ENCODE measurements at places on chromosomes 11 and 22.

DNA sequence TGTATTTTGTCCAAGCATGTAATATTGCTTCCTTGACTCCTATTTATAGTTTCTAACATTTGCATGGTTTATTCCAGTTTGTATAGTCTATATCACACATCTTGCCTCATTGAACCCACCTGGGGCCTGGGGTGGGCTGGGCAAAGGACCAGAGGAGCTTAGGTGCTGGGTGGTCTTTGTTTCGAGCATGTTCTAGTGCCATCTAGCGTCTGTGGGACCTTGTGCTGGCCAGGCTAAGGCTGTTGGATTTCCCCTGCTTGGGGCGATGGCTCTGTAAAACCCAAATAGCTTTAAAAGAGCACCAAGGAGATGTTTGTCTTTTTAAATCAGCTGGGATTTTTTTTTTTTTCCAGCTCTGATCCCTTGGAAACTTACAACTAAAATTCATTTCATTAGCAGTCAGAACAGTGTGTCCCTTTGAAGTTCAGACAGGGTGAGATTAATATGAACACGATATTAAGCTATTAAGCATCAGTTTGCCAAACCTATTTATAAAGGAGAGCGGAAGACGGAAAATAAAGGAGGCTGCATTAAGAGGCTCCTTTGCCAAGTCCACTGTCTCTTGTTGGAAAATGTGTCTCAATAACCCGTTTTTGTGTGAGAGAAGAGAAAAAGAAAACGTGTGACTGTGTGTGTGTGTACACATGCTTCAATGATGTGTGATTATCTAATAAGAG lies 157.4 kb downstream of the COMMD9 start:
- DNase-seq, result no peak

GRCh38 chr22:37559901-37560607 lies at the start of gene CDC42EP1:
Gene CDC42EP1 (plus strand): TSS chr22:37560480. CDS start chr22:37566350, 5,870 bp downstream.
- DNase-seq, result no peak

DNA sequence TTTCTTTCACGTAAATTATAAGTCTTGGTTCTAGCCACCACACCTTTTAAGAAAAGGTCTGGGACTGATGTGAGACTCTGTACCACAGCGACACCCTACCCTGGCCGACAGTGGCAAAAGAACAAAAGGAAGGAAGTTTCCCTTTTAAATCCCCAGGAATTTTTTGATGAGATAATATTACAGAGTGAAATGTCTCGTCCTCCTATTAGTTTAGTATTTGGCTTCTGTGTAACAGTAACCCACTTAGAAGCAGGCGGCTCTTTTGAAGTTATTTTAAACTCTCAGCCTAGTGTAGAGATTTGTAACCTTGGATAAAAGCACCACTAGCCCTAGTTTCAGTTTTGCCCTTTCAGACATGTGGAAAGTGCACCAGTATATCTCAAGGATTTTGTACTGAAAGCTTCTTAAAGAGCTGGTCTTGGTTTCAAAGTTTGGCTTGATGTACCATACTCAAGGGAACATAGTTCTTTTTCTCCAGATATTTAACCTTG lies 84.1 kb downstream of the C22orf31 start:
- DNase-seq, result no peak

- DNase-seq, result no peak
Observed at GRCh38 chr11:124583781-124584180, 14.0 kb downstream of the OR8A1 start.

DNA sequence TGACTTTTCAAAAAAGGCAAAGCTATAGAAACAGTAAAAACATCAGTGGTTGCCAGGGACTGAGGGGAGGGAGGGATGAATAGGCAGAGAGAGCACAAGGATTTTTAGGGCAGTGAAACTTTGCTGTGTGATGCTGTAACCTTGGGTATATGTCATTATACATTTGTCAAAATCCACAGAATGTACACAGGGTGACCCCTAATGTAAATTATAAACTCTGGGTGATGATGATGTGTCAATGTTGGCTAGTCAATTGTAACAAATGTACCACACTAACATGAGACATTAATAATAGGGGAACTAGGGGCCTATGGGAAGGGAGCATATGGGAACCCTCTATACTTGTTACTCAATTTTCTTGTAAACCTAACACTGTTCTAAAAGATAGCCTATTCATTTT lies 24.8 kb downstream of the RIBC2 start:
- no peak for DNase-seq

DNA sequence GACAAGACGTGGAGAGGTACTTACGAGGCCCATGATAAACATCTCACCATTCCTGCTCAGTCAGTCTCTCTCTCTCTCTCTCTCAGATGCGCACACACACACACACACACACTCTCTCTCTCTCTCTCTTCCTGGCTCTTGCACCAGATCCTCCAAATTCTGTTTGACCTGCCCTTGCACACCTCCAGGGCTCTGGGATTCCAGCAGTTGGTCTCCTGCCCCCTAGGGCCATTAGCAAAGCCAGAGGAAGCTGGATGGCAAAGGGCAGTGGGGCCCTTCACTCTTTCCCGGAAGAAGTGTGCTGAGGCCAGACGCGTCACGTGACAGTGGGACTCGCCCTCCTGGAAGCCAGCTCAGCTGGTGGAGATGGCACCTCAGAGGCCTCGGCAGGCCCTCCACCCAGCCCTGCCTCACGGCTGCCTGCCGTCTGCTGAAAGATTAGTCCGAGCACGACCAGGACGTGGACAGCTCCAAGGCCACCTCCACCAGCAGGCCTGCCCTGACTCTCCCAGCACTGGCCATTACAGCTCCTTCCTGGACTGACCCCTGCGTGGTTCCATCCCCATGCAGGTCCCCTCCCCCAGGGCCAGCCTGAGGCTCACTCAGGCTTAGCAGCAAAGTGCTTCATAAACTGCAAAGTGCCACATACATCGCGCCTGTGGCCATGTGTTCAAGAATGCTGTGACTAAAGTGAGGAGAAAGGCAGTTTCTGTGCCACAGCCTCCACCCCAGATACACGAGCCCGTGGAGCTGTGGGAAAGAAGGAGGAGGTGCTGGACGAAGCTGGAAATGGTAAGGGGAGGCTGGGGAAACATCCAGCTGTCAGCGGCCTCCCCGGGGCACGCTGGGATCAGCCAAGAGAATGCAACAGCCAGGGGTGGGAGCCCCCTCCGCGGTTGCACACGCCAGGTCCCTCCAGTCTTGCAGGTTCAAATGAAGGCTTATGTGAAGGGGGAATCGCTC lies 3.7 kb downstream of the PDGFB start:
- no peak for DNase-seq

DNA sequence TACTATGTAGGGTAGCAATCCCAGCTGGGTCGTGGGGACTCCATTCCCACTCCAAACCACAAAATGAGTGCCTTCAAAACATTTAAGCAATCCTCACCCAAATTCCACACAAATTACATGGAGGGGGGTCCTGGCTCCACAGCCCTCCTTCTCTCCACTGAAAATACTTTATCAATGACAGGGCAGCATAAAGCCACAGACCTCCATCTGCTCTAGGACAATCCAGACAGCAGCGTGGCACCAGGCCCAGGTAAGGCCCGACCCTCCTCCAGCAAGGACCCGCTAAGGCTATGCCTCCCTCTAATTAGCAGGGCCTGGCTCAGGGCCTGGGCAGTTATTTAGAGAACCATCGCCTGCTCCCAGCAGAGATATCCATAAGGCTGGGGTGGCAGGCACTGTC lies at the start of gene PANX3:
Gene PANX3, plus strand, starts transcription at position 365 of the 400 bp plus-strand sequence. CDS start 129 bp downstream, outside the sequence.
- DNase-seq, result no peak

DNA sequence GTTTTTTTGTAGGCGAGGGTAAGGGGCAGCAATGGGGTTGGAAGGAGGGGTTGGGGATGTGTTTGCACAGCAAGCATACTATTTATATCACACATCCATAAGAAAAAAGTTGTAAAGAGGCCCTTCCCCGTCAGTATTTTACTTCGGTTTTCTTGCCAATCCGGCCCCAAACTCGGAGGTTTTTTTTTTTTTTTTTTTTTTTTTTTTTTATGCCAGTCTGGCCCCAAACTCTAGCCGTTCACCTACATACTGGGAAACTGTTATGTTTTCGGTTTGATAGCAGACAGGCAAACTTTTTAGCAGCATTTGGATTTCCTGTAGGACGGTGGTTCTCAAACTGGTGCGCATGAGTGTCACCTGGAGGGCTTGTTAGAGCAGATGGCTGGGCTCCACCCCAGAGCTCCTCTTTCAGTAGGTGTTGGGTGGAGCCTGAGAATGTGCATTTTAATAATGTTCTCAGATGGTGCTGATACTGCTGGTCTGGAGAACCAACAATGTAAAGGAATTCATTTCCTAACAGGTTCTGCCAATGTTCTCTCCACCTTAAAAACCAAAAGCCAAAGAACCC lies 76.5 kb upstream of the ZBED5 start:
- DNase-seq, result no peak

DNA sequence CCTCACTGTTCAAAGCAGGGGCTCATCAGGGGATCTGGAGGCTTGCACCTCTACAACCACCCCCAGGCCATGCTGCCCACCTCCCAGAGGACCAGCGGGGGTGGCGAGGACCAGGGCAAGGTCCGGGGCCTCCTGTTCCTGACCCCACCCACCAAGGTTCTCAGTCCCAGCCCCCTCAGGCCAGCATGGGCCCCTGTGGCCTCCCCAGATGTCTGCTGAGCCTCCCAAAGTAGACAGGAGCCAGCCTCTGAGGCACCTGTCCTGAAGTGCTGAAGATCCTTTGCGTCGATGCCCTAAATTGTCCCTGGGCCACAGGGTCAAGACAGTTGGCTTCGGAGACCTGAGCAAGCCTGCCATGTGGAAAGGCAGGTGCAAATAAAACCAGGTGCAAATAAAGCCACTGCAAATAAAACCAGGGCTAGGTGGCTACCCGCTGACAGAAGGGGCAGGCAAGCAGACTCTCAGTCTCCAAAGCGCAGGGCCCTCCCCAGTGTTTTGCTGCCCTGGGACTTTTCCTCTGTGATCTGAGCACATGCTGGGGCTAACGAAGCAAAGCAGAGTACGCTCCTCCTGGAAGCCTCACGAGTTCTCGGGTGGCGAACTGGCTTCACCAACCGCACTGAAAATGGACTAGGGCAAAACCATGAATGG lies 22.4 kb upstream of the ARFGAP3 start:
- DNase-seq, result no peak

DNA sequence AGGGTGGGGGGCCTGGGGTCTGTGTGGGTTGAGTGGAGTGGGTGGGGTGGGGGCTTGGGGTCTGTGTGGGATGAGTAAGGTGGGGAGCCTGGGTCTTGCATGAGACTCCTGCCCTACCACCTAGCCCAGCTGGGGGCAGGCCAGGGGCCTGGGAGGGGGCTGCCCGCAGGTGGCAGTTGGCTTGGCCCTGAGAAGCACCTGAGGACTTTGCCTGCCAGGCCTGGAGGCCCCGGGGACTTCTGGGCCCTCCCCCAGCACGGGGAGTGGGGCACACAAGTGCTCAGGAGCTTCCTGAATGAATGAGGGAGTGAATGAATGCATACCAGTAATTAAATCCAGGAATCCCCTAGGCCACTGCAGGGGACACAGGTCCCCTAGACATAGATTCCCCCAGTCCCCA lies 6.6 kb downstream of the PHLDA2 start:
- no peak for DNase-seq

DNA sequence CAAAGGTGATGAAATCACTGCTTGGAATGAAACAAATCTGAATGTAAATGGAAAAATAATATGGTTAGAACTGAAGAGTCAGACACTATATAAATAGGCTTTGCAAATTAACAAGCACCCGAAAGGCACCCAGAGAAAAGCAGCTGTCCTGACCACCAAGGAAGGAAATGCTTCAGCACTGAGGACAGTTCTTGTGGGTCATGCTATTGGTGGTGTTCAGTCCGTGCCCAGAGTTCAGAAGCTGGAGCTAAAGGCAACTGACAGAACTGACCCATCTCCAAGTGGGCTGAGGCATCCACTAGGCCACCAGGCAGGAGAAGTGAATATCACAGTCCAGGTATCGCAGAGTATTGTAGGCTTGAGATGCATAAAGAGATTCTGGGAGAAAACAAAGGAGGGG lies 208.9 kb downstream of the OPCML start:
- no peak for DNase-seq

GRCh38 chr11:17157761-17158160 lies 50.0 kb downstream of the PIK3C2A start:
- DNase-seq, result no peak

DNA sequence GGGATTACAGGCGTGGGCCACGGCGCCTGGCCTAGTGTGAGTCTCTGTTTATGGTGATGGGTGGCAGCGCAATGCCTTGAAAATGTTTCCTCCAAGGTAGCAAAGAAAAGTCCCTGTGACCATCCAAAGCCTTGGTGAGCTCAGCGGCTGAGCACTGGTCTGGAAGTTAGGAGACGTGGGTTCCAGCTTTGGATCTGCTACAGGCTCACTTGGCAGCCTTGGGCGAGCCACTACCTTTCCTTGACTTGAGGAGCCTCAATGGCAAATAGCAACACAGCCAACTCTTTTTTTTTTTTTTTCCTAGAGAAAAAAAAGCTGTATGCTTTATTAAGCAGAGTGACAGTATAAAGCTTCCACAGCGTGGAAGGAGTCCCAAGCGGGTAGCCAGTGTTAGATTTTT lies 61.3 kb upstream of the RASD2 start:
- no peak for DNase-seq

- no peak for DNase-seq
Observed at GRCh38 chr11:64356498-64357411, 2.2 kb upstream of the RPS6KA4 start.

- peak; percentile 1 for DNase-seq
Observed at GRCh38 chr11:92707173-92707619, 262.3 kb upstream of the MTNR1B start.

- DNase-seq, result no peak
Observed at GRCh38 chr11:34907934-34908593, 8.1 kb downstream of the APIP start.

DNA sequence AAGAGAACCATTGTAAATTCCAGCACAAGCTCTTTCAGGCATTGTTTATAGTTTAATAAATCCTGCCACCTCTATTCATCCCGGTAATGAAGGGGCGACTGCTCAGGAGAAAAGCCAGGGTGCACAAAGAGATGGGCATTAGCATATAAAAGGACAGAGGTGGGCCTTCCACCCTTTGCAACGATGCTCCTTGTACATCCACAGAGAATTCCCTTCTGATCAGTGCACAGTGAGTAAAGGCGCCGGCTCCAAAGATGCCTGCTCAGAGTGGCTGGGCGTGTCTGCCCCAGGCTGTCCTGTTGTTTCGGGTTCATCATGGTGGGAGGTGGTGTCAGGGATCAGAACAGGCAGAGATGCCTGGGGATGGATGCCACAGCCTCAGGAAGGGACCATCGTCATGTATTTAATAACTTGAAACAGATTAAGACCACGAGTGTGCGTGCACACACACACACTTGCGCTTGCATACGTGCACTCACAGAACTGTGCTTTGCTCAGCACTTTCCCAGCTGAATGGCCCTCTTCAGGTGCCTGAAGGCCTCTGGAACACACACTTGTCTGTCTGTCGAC lies 305.0 kb downstream of the TBC1D22A start:
- DNase-seq, result no peak

DNA sequence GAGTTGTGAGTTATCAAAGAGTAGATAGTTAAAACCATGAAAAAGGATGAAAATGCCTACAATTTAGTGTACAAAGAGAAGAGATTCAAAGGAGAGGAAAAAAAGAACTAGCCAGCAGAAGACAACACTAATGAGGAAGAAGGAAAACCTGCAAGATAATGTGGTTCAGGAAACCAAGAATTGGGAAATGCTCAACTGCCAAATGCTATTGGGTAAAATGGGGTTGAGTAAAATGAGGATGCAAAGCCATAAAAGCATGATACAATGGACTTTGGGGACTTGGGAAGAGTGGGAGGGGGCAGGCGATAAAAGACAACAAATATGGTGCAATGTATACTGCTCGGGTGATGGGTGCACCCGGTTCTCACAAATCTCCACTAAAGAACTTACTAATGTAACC lies 7.6 kb upstream of the OR52K2 start:
- DNase-seq, result no peak
